ENCODE measurements at places on chromosomes 7 and 10. TPM values are rescaled to one million over a fixed set of nuclear protein-coding genes. Genes with fewer than 3 reads are reported as not detected.

Gene RALA
- polyA plus RNA-seq = 39.1 TPM

DNA sequence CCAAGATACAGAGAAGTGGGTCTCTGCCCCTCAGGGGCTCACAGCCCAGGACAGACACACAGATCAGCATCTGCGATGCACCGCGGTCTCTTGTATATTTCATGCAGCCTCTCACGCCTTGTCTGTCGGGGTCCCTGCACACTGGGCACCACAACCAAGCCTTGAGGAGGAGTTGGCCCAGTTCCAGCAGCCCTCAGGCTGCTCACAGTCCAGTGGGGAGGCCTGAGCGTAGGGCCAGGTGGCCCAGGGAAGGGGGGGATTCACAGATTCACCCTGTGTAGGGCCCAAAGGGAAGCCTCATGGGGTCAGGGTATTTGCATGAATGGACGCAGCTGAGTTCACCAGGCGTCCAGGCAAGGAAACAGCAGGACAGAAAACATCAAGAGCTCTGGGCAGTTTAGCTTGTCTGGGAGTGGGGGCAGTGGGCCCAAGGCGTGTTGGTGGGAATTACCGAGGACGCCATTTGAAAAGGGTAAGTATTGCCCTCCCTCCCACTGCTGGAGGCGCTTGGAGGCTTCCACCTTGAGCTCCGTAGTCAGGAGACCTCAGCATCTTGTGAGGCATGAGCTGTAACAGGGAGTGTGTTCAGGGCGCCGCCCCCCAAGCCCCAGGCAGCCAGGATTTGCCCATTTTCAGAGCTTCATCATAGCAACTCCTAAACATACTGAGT, 129.1 kb upstream of the CHST15 start:
- peak; percentile 60 for DNase-seq

GRCh38 chr7:88104732-88105131, 115.1 kb downstream of the SRI start:
- DNase-seq = no peak

DNA sequence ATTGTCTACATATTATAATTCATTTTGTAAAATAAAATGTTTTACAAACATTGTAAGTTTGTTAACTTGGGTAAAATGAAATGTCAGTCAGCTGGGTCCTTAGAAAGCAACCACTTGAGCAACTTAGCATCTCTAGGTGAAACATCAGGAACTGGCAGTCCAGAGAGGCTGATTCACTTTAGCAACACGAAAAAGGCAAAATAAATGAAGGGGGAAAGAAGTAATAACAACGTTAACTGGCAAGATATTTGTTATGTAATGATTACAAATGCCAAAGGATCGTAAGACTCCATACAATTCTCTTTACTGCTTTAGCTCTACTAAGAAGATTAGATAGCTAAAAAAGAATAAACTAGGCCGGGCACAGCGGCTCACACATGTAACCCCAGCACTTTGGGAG, 5.0 kb downstream of the PDZD8 start:
- no peak for DNase-seq

- no peak for DNase-seq
These were observed 310.2 kb downstream of the TNS3 start for GRCh38 chr7:47271749-47272148.

- DNase-seq = peak; percentile 65
These were observed 13.4 kb downstream of the BRI3 start for GRCh38 chr7:98294798-98295382.

DNA sequence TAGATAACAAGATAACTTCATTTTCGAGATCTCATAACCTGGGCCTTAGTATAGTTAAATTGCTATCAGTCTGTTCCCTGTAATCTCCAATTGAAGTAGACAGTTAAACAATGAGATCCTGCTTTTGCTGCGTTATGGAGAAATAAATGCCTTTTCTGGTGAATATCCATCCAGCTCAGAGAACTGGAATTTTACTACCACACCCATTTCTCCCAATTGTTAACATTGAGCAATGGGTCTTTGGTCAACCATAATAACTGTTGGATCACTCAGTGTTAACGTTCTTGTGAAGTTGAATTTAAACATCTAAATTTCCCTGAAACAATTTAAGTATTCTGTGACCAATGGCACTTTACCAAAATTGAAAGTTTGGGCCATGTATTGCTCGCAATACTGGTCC, 3.0 kb downstream of the CALU start:
- no peak for DNase-seq

- no peak for DNase-seq
These were observed 7.9 kb upstream of the MYL10 start for GRCh38 chr7:101636822-101637623.

DNA sequence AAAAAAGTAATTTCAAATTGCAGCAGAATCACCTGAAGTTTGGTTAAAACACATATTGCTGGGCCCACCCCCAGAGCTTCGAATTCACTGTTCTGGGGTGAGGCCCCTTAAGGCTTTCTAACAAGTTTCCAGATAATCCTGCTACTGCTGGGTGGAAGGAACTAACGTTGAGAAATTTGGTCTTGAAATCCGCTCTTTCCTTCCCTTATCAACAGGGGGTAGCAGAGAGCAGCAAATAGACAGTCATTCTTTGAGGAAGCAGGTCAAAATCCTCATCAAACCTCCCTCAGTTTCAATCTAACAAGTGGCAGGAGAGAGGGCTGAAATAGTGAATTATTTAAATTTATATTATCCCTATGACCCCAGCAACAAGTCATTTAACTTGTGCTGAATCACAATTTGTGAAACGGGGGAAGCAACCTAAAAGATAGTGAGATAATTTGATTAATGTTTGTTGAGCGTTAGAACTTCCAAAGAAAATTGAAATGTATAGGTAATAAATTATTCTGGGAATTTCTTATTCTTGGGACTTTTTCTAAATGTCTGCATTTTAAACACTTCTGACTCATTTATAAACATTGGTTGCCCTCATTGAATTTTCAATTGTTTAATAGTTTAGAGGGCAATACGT, 21.7 kb upstream of the MALSU1 start:
- DNase-seq = peak; percentile 49

Gene KCND2
- 0.87 TPM for polyA plus RNA-seq

DNA sequence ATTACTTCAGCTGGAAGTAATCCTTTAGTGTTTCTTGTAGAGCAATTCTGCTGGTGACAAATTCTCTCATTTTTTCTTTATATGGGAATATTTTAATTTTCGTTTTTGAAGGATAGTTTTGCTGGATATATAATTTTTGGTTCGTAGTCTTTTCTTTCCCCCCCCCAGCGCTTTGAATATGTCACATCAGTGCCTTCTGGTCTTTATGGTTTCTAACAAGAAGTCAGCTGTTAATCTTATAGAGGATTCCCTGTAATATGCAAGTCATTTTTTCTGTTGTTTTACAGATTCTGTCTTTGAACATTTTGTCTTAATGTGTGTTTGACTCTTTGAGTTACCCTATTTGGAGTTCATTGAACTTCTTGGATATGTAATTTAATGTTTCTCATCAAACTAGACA, 96.3 kb downstream of the SDK1 start:
- no peak for DNase-seq

DNA sequence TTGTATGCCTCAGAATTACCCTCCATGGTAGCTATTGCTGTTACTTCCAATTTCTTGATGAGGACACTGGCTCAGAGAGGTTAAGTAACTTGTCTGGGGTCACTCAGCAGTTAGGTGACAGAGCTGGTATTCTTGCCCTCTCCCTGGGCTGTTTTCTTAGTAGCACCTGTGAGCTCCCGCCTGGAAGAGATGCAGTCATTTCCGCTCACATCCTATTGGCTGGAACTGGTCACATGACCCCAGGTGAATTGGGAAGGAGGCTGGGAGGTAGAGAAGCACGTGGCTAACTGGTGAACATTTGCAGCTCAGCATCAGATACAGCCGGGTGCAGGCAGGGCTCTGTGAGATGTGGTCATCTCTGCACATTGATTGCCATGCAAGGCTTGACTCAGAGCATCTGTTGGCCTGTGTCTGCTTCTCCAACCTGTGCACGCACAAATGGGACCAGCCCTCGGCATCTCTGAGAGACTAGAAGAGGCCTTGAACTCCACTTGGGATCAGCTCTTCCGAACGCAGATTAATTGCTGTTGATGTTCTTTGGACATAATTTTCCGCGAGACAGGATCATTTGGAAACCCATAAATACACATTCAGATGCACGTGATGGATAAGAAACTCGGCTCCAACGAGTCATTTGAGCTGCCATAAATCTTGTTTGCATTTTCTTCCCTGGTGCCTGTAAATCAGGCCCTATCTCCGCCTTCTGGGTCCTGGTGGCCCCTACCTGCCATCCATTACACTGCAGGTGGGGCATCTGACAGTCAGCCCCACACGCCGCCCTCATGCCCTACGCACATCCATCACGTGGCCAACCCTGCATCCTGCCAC, 42.8 kb downstream of the MYL10 start:
- DNase-seq = peak; percentile 20

DNA sequence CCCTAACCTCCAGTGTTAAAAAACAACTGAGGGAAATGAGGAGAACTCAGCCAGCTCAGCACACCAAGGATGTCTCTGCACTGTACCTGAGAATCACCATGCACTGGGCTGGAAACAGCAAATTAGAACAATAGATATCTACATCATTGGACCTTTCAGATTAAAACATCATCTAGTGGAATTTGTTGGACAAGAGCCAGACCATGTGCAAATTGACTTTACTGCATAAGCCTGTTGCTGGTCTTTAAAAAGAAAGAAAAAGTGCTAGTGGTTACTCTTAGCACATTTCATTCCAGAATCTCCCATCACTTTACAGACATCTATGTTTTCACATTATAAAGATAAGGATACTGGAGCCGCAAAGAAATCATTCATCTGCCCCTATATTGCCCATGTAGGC, 75.4 kb downstream of the FGFR2 start:
- no peak for DNase-seq

Gene PON3
- 0.56 TPM for polyA plus RNA-seq

Gene GPR22
- polyA plus RNA-seq = 0.97 TPM

GRCh38 chr7:132149436-132150304, 426.6 kb downstream of the PLXNA4 start:
- DNase-seq = peak; percentile 81

Gene TUBAL3
- polyA plus RNA-seq = 0.24 TPM

GRCh38 chr10:88037623-88038022, 174.2 kb downstream of the PTEN start:
- no peak for DNase-seq

DNA sequence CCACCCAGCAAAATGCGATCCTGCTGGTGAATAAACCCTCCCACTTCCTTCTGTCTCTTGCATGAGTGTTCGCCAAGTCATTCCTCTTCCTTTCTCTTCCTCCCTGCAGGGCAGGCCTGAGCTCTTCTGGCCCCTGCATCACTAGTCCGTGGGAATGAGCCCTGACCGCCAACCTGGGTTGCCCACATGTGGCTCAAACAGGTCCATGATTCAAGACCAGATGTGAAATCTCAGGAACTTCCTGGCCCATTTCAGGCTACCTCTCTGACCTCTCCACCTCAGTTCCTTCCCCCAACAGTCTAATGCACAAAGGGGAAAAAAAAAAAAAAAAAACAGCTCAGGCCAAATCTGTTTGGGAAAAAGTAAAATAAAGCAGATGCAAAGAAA, 5.4 kb upstream of the YWHAG start:
- no peak for DNase-seq

GRCh38 chr10:6995831-6996230, 415.0 kb downstream of the SFMBT2 start:
- peak; percentile 17 for DNase-seq

- no peak for DNase-seq
These were observed 177.0 kb downstream of the PRKAG2 start for GRCh38 chr7:151699928-151700319.

- DNase-seq = no peak
These were observed 47.1 kb upstream of the SVIL start for GRCh38 chr10:29681676-29682448.

DNA sequence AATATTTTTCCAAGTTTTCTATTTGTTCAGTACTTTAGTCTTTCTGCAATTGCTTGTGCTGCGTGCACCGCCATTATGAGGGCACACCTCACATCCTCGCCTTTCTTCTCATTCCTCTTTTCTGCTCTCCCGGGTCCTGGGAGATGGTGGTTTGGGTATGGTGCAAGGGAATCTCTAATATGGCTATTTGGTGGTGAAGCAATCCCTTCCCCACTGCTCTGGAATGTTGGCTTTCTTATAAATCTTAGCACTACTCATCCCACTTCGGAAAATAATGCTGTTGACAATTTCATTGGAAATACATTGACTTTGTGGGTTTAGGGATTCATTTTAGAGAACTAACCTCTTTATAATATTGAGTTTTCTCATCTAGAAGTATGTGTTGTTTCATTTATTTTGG, 1.9 kb upstream of the GCK start:
- DNase-seq = no peak

GRCh38 chr10:47331491-47331890, 9.2 kb downstream of the GDF2 start:
- no peak for DNase-seq

DNA sequence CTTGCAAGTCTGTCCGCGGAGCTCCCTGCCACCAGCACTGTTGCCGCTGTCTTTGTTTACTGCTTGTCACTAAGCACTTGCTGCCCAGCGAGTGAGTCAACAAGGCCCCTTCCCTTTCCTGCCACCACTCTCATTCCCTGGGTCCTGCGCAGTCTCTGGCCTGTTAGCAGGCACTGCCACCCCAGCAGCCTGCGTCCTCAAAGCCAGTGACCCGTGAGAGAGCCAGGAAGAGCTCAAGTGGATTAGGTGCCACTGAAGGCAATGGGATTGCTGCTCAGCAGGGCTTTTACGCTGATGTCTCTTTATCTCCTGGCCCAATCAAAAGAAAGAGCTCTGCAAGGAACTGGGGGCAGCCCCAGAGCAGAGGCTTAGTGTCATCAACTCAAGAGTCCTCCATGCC, at the start of gene FRMPD2:
TSS of gene FRMPD2 (minus strand) at position 61 of the 400 bp plus-strand sequence. CDS start 129 bp downstream, outside the sequence.
- no peak for DNase-seq

Gene MRLN
- not detected for polyA plus RNA-seq

Gene ZCWPW1
- 6.4 TPM for polyA plus RNA-seq

Gene AQP1
- 144 TPM for polyA plus RNA-seq

DNA sequence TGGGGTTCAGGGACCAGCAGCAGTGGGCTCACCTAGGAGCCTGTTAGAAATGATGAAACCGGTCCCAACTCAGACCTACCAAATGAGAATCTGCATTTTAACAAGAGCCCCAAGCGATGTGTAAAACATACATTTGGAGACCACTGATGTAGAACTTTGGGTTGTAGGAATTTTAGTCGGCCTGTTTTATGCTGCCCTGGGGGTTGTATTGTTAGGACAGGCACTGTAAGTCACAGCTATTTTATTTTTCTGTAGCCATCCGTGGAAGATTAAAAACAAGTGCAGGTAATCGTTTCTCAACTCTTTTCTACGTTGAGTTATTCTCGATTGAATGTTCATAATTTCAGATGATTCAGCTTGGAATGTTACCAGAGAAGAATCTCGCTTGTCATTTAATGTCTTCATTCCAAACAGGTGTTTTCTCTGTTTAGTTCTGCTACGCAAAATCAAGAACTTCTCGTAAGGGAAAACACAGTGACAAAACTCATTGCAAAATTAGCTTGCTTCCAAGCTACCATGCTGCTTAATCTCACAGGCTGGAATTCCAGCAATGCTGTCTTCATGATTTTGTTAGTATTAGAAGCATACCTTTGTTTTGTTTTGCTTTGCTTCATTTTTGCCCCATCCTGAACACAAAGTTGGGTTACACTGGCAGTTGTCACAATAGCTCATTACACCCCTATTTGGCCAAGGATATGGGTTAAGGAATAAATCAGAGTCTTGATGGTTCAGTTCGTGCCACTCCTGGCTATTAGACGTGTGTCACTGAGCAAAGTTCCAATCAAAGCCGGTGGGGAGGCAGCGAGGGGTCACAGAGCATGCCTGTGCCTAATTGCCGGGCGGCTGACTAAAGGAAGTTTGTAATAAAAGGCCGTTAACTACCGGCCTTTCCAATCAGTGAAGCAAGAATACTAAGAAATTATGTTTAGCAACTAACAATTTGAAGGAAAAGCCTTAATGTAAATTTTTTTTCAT, 676.9 kb downstream of the GATA3 start:
- DNase-seq = no peak
